ENCODE measurements at places on chromosomes 13 and 19.
A peak's percentile ranks its signal among the peaks of the same experiment; 100 is the strongest.

DNA sequence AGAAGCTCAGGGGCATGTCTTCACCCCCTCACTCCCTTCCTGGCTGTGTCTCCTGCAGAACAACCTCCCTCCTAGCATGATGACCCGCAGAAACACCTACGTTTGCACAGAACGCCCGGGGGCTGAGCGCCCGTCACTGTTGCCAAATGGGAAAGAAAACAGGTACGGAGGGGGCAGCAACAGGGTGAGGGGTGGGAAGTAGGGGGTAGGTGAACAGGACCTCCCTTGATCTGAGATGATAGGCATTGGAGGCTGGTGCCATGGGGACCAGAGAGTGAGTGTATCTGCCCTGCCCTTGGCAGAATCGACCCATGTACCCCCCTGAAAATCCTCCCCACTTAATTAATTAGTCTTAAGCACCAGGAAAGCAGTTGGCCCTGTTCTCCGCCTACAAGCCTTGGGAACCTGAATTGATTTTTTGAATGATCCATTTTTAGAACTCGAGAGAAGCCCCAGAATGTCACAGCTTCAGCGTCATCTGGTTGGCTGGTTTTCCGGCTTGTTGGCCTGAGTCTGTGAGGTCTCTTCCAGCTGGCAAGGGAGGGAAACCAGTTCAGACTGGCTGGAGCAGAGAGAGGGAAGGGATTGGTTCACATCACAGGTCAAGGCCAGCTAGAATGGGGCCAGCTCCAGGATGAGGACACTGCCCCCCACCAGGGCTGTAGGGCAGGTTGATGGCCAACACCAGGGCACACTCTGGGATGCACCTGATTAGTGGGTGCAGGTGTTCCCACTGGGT is 28.2 kb downstream of the CKM start:
- no peak for DNase-seq

GRCh38 chr13:51745243-51745642 is 58.7 kb downstream of the DHRS12 start:
- DNase-seq = no peak

GRCh38 chr19:39752390-39752789 is 14.6 kb upstream of the CLC start:
- no peak for DNase-seq

DNA sequence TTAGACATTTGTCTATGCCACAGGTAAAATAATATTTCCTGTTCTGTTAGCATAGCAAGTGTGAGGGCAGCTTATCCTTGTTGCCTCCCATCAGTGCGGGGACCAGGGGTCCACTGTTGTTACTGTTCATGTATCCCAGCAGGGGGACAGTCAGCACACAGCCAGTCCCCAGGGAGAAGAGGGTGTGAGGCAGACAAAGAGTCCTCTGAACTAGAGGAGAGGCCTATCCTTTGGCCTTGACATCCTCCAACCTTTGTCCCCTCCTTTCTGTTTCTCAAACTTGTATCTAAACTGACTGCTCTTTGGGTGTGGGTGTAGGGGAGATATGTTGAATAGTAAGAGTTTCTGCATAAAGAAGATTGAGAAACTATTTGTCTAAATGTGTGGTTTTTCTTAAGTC is 2.9 kb upstream of the GPR18 start:
- no peak for DNase-seq

- DNase-seq = no peak
These were observed 2.6 kb downstream of the KCNRG start for GRCh38 chr13:50017819-50018218.

DNA sequence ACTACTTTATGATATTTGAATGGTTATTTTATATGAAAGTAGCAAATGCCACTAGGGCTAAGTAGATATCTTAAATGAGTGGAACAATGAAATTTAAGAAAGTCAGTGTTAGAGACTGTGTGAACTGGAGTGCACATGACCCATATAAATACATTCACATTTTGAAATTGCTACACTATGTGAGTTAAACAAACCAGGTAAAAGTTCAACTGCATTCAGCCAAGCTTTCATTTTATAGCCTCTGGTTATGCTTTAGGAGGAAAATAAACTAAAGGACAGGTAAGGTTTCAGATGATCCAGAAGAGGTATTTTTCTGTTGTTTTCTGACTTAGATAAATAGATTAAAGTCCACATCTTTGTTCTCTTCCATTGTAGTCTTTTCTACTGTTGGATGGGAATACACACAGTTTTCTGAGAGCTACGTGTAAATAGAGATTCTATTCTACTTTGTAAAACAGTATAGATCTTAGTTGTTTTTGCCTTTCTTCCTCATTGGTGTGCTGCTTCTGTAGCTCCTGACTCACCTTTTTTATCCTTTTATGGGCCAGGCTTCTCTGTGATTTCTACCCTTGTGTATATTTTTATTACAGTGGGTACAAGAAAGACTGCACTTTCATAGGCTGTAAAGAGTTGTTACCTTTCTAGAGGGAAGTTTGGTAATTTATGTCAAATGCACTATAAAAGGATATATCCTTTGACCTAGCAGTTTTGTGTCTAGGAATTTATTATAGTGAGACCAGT is 54.6 kb upstream of the KCTD4 start:
- DNase-seq = no peak

- DNase-seq = no peak
These were observed 9.7 kb upstream of the STRN4 start for GRCh38 chr19:46755853-46756543.

GRCh38 chr19:52094526-52095130 is 937 bp downstream of the ZNF841 start:
- peak; percentile 23 for DNase-seq

GRCh38 chr13:111460548-111461444 is 140.4 kb downstream of the TEX29 start:
- DNase-seq = peak; percentile 38

- DNase-seq = peak; percentile 86
These were observed 7.8 kb upstream of the LYPD5 start for GRCh38 chr19:43809762-43810696.

DNA sequence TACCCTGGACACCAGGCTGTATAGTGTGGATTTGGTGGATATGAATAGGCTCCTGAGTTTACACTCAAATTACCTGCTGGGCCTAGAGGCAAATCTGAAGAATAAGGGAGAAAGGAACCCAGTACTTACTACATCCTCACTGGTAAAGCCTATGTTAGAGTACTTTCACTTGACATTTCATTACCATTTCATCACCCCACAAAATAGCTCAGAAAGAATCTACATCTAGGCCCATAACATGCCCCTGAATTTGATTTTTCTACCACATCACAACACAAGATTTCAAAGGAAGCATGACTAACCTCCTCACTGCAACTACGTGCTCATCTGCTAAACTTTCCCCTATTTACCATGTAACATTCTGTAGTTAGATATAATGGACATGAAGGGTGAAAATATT is 43.3 kb downstream of the VWA8 start:
- DNase-seq = no peak

DNA sequence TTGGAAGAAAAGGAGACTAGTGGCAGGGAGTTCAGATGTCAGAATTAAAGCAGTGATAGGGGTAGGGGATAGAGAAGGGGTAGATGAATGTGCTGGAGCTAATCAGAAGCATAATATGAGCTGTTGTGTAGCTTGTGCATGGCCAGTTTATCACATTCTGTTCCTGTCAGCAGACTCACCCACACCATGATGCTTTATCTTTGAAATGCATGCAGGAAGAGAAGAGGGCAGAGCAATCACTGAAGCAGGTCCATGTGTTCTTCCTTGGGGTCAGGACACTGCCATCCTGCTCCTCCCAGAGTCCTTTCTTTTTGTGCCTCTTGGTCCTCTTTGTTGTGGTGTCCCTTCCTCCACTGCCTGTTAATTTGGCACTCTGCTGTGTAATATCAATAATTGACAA is 5.8 kb downstream of the CHAMP1 start:
- peak; percentile 89 for DNase-seq

- DNase-seq = peak; percentile 53
These were observed 52.2 kb downstream of the GATAD2A start for GRCh38 chr19:19457671-19458070.

DNA sequence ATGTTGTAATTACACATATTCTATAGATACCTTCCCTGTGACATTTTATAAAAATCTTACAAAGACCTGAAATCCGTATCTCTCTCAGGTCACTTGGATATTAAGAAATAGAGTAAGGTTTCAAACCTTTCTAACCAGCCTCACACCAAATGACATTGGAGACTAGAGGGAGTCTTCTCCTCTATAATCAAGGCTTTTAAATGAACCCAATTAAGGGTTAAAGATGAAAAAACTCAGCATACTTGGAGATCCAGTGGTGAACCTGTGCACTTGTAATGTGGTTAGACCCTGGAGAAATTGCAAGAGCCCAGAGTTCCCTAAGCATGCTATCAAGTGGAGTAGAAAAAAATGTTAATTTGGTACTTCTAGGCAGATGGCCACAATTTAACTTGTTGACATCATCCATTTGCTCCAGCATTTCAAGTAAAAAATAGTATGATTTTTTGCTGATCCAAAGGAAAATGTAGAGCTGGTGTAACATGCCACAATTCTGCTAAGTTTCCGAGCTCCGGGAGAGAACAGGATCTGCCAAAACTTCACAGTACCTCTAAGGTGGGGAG is 554.1 kb upstream of the MIR17HG start:
- no peak for DNase-seq

DNA sequence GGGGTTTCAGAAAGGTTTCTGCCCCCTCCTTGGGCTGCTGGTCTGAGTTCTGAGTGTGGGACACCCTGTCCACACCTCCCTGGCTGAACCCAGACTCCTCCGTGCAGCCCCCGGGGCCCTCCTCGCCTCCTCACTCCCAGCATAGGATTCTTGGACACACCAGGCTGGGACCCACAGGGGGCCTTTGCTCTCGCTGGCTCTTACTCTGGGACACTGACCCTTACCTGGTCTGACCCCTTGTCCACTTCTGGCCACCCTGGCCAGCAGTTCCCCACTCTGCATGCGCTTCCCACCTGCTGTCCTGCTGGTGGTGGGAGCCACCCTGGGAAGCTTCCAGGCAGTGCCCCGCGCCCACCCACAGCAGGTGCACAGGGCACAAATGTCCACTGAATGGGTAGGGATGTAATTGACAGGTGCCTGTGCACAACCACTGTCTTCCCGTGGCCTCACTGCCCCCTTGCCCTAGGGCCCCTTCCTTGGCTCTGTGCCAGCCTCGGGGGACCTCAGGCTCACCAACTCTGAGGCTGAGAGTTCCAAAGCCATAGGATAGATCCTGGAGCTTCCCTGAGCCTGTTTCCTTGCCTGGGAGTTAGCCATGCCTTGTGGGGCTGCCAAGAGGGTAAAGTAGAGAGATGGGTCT is 7.0 kb upstream of the SLC25A42 start:
- no peak for DNase-seq

DNA sequence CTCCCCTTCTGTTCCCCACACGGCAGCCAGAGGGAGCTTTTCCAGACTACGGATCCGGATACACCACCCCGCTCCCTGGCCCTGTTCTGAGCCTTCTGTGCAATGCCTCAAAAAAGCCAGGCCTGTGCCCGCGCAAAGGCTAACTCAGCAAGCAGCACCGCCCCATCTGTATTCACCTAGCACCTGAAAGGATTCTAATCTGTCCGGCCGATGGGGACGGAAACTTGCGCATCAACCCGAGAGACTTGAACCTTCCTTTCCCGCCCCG is 589 bp downstream of the ZBTB45 start:
- DNase-seq = peak; percentile 90

DNA sequence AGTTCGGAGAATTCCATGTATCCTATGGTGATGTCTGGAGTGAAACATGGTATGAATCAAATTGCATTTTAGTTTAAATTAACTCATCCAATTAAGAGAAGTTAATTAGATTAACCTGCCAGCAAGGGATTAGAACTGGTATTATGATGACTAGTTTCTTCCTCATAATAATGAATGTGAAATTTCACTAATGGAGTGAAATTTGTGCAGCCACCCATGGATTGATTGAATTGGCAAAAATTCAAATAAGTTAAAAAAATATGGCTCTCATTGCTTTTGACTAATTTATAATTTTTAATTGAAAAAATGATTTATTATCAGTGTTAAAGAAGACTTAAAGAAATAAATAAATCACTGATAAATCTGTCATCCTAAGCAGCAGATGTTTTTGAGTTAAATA is 232.0 kb downstream of the KCNRG start:
- DNase-seq = no peak

DNA sequence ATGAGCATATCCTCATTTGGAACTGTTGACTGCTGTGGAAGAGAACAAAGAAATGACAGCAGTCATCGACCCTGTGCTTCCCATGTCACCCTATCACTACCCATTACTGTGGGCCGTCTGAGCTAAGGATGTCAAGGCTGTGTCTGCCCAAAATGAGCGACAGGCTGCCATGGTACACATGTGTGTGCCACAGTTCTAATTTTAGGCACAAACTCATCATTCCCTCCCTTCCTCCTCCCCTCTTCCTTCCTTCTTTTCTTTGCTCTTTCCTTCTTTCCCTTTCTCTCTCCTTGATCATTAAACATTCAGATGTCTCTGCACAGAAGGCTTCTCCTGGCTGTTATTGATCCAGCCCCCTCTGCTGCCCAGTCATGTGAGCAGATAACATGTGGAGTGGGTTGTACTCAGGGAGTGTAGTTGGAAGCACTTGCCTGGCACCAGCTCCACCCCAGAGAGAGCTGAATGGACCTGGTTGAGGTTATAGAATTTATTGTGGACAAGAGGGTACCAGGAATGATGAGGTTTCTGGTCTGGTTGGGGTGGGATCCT is 6.3 kb downstream of the FGF9 start:
- DNase-seq = no peak

DNA sequence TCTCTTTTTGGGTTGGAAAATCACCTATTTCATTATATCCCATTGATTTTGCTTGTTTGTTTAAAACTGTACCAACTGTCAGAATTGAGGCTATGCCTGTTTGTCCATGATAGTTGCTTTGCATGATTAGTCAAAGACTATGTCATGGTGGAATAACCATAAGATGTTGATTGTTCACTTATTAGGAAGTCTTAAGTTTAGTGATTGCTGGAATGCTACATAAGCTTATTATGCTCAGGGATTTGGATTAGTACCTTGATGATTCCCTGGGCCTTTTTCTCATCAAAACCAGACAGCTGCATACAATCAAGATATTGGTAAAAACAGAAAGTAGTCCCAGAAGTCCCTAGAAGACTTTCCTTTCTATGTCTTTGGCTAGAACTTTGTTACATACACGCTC is 954.7 kb downstream of the PCDH9 start:
- no peak for DNase-seq

DNA sequence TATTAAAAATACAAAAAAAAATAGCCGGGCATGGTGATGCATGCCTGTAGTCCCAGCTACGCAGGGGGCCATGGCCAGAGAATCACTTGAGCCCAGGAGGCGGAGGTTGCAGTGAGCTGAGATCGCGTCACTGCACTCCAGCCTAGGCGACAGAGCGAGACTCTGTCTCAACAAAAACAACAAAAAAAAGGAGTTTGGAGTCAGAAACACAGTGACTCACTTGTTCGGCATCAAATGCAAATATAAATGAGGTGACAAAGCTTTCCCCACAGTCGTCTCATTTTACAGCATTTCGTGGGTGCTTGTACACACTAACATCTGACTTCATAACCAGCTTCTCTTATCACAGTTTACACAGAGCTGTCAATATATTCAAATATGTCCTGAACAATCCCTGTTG is 11.0 kb downstream of the ZNF665 start:
- no peak for DNase-seq

DNA sequence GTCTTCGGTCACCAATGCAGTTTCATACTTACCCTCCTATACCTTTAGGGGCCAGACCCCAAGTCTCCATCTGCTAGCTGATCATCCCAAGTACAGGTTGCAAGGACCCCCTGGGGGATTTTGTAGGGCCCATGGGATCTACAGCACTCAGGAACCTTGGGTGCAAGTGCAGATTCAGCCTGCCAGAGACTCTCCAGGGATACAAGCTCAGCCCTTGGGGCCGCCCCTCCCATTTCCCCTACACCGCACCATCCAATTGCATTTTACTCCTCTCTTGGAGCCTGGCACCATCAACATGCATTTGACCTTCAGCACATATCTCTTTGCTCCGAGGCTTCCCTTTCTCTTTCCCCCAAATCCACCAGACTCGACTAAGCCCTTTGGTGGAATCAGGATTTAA is 154.7 kb upstream of the ZNF536 start:
- no peak for DNase-seq

All from hematopoietic multipotent progenitor cell treated with erythropoietin and hydrocortisone succinate and interleukin-3 and kit ligand, for 4 days (in vitro differentiated cells).